ENCODE measurements at places on chromosomes 1 and 21. TPM values are rescaled to one million over a fixed set of nuclear protein-coding genes. Genes with fewer than 3 reads are reported as not detected.

GRCh38 chr1:51305371-51305823, 25.0 kb downstream of the TTC39A start:
- DNase-seq: peak; percentile 55

Gene KHDC4
- 33.5 TPM for total RNA-seq

DNA sequence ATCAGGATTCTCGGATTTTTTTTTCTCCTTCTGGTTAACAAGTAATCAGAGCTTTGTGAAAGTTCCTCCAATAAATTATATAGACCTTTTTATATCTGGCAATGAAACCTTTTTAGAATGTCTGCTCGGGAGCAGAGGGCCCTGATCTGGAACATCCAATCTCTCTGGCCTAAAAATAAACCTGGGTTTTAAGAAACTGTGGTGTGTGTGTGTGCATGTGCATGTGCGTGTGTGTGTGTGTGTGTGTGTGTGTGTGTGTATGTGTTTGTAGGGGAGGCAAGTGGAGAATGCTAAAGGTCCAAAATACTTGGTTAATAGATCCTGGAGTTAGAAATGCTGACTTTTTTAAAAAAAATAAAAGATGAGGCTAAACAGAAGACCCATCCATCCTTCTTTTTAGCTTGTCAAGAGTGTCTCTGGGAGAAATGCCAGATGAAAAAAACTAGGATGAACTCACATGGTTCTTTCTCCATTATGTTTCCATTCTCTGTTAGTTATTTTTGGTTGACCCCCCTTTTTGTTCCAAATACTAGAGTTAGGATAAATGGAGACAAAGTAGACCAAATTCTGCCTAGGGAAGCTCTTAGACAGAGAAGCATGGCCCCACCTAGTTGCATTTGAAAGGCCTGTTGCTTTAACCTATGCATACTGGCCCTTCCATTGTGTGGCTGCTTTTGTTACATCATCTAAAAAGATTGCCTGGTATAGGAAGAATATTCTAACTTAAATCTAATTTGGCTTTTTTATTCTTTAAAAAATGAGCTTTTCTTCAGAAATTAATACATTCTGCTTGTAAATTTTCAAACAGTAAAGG, 175.9 kb downstream of the PAPPA2 start:
- DNase-seq: no peak

Gene OR2T35
- total RNA-seq: not detected

Gene SH2D5
- 1.7 TPM for total RNA-seq

Gene RXFP4
- total RNA-seq: not detected

GRCh38 chr1:208855403-208855802, 611.2 kb upstream of the PLXNA2 start:
- DNase-seq: no peak

DNA sequence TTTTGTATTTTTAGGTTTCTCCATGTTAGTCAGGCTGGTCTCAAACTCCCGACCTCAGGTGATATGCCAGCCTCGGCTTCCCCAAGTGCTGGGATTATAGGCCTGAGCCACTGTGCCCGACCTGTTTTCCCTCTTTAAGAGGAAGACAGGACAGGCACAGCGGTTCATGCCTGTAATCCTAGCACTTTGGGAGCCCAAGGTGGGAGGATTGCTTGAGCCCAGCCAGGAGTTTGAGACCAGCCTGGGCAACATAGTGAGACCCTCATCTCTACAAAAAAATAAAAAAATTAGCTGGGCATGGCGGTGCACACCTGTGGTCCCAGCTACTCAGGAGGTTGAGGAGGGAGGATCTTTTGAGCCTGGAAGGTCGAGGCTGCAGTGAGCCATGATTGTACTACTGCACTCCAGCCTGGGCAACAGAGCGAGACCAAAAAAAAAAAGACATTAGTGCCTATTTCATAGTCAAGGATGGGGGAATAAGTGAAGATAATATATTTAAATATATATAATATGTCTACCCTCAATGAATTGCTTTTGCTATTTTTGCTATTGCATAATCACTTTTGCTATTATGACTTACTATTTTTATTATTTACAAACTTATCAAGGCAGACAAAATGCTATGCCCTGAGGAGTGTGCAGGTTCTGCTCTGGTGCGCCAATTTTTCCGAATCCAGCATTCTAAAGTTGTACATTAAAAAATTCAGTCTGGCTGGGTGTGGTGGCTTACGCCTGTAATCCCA, 17.7 kb downstream of the MARCKSL1 start:
- no peak for DNase-seq

GRCh38 chr1:231676487-231676886, 49.9 kb downstream of the DISC1 start:
- no peak for DNase-seq

DNA sequence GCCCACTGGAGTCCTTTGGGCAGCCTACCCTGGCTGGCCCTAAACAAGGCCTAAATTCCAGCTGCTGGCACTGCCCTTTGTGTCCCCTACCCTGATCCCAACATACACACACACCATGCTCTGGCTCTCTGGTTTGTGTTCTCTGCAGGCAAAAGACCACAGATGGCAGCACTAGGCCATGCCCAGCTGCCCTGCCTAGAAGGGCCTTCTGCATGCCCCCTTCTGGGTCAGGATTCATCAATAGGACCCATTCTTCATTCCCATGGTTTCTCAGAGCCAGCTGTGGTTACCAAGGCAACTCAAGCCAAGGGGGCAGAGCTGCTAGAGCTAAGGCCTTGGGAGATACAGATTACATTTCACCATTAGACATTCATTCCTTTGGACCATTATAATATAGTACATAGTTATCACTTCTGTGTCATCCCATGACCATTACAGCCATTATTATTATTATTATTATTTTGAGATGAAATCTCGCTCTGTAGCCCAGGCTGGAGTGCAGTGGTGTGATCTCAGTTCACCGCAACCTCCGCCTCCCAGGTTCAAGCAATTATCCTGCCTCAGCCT, 17.5 kb downstream of the ASAP3 start:
- no peak for DNase-seq
